ENCODE measurements at places on chromosomes 12 and 14.

DNA sequence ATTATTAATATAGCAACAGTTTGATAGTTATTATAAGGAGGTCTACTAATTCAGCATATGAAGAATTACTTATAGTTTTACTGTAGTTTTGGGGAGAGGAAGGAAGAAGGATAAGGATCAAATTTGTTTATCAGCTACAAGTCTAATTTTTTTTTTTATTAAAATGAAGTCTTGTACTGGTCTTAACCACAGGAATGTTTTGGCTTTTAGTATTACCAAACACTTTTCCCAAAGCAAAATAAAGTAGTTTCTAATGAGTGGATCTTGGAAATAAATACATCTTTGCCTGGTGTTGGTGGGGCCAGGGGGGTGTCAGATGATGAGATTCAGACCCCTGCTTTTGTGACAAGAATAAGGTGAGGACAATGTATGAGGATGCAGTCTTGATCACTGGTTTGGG, 57.2 kb upstream of the ZDHHC17 start:
- DNase-seq, result no peak

- no peak for DNase-seq
Observed at GRCh38 chr12:123580772-123581171, 3.6 kb upstream of the TMED2 start.

- DNase-seq, result no peak
Observed at GRCh38 chr12:65609359-65609771, 214.9 kb upstream of the HMGA2 start.

GRCh38 chr14:98598576-98598975, 673.4 kb downstream of the BCL11B start:
- DNase-seq, result no peak

DNA sequence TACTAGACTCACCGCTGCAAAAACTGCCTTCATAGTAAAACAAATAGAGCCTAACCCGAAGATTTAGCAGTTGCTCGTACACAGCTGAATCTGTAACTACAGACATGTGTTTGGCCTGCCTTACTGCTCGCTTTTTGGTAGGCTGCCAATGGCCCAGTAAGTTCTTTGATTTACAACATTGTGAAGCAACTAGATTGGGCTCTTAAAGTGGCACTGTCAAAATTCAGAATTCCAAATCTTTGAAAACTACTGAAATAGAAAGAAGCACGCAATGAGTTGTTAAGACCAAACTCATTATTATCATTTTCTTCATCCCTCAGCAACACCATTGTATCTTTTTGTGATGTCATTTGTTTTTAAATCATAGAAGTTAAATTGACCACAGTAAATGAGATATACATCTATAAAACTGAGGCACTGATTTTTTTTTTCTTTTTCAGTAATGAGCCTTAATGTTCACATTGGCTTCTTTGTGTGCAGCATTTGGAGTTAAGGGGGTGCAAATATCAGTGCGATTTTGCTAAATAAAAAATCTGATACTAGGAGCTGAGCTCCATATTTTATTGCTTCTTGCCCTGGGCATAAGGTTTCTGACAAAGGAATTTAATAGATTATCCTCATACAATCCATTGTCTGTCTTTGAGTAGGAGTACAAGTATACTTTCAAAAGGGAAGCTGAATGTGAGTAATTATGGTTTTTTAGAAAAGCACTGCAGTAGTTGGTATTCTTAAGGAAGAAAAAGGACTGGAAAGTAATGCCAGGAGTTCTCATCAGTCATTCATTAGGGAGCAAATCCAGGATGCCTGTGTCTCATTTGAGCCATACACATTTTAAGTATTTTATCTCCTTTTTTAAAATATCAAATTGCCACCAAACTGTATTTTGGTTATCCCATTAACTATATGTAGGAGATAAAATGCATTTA, 138.5 kb downstream of the KICS2 start:
- DNase-seq, result no peak

Measured in T-cell (primary cell).